ENCODE measurements at places on chromosomes 12 and 14.

DNA sequence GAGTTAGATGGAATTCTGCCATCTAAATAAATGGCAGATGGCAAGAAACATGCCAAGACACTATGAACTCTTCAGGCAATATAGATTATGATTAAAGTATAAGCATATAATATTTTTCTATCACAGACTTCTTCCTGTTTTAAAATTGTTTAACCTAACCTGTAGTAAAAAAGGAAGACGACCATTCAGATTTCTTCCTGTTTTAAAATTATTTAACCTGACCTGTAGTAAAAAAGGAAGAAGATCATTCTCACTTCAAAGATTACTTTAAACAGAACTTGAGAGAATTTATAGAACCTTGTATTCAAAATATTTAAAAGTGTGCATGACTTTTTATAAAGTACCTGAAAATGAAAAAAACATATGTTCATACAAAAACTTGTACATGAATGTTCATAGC, 63.5 kb downstream of the RPS6KA5 start:
- no peak for DNase-seq

GRCh38 chr14:65958664-65959562, 527.3 kb upstream of the CCDC196 start:
- peak; percentile 52 for DNase-seq

DNA sequence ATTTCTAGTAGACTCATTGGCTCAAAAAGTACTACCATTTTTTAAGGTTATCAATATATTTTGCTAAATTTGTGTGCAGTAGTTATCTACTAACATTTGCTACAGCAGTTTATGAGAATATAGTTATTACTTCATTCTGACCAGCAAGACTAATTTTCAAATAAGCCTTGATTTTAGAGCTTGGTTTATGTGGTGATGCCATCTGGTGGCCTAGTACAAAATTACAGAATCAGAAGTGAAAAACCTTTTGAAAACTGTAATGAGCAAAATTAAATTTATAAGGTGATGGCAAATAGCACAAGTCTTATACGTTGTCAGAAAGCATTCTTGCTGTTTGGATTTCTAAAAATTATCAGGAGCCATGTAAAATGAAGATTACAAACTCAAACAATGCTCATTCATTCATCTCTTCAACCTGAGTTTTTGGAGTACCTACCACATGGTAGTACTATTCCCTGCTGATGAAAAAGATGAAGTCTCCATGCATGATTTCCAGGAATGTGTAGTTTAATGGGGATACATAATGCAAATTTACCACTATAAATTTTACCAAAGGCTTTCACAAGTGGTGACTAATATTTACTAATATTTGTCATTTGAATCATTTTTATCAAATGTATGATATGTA, 51.0 kb downstream of the MAGOHB start:
- DNase-seq, result peak; percentile 68

DNA sequence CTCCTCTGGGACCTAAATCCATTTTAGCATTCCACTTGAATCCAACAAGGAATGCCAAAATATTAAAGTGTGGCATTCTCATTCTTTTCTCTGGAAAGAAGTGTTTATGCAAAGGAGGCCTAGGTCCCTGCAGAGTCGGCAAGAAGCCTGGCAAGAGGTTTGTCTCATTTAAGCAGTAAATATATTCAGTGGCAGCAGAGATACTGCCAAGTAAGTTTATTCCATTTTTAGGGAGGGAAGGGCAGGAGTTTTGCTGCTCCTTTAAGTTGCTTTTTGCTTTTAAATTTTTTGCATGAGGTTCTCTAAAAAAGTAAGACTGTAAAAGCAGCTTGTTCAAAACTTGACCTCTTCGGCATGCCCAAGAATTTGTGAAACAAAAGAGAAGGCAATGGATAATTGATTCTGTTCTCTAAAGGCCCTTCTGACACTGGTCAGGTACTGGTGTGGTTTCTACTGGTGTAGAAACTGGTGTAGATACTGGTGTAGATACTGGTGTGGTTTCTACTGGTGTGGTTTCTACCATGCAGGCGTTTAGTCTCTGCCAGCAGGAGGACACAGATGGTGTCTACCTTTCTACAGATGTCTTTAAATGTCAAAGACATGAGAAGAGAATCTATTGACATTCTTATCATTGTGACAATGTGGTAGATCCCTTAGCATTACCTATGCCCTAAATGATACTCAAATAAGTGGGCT, 107.3 kb downstream of the SAMD4A start:
- DNase-seq, result no peak

GRCh38 chr12:106645074-106645421, 62.2 kb downstream of the RFX4 start:
- peak; percentile 59 for DNase-seq
